COR-L47 (cell line): ENCODE measurements at places on chromosomes 13 and 19.
A peak's percentile ranks its signal among the peaks of the same experiment; 100 is the strongest.

DNA sequence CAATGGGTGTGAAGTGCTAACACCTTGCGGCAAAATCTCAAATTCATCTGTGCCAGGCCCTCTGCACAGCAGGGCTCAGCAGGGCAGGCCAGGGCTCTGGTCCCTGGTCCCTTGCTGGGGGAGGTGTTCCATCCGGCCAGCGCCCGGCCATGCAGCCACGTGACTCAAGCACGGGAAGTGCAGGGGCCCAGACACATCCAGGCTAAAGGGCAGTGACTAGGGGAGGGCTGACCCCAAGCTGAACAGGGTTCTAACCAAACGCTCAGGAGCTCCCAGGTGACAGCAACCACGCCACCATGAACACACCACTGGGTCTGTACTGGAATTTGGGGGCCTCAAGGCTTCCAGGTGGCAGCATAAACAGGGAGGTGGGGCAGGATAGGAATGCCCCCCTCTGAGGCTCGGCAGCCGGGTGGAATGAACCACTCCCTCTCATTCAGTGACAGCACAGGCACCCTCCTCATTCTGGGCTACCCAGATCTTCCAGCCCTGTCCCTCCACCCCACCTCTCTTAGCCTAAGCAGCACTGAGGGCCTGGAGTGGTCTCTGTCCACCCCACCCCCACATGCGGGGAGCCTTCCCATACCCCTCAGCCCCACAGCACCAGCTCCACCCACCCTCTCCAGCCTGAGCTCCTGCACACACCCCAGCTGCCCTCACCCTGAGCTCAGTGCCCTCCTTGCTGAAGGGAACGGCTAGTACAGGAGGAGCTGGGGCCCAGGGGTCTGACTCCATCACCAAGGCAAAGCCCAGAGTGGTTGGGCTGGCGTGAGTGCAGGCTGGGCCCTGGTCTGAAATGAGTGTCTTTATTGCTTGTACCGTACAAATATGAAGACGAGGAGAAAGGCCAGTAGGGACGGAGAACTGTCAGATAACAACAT lies 5.3 kb upstream of the CCNP start:
- DNase-seq, result no peak

DNA sequence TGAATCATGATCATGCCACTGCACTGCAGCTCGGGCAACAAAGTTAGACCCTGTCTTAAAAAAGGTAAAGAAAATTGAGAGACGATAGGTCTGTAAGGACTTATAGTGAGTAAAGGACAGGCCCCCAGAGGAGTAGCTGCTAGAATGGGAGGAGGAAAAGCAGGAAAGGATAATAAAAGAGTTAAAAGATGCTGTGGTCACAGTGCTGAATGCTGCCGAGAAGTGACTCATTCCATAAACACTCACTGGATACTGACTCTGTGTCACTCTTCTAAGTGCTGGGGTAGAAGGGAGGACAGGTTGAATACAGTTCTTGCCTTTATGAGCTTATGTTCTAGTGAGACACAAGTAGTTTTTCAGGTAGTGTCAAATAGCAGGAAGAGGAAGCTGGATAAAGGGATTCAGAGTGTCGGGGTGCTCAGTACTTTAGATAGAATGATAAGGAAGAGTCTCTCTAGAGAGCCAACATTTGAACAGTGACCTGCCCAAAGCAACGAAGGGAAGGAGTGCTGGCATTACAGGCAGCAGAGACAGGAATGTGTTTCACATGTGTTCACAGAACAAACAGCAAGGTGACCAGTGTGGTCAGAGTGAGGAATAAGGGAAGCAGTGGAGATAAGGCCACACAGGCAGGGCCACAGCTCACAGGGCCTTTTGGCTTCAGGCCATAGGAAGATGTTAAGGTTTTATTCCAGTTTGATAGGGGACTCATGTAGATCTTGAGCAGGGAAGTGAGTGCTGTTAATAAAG lies 1240.5 kb downstream of the UQCRFS1 start:
- no peak for DNase-seq

GRCh38 chr13:93709506-93710244 lies 483.1 kb downstream of the GPC6 start:
- DNase-seq, result no peak

GRCh38 chr13:92390217-92390616 lies 836.4 kb upstream of the GPC6 start:
- peak; percentile 32 for DNase-seq

GRCh38 chr13:60417734-60418133 lies 20.7 kb downstream of the TDRD3 start:
- no peak for DNase-seq

DNA sequence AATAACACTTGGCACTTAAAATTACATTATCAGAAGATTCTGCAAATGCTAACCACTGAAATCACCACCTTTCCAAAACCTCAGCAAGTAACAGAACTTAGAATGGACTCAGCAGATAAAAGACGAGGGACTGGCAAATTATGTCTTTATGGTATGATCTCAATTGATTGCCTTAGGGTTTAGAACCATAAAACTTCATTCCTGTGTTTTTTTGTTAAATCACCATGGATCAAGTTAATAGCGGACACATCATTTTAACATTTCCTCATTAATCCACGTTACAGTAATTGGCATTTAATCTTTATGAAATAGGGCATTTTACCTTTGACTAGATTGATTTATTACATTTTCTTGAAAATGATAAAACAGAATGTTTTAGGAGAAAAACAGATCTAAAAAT lies 2070.3 kb downstream of the PCDH9 start:
- DNase-seq, result no peak

DNA sequence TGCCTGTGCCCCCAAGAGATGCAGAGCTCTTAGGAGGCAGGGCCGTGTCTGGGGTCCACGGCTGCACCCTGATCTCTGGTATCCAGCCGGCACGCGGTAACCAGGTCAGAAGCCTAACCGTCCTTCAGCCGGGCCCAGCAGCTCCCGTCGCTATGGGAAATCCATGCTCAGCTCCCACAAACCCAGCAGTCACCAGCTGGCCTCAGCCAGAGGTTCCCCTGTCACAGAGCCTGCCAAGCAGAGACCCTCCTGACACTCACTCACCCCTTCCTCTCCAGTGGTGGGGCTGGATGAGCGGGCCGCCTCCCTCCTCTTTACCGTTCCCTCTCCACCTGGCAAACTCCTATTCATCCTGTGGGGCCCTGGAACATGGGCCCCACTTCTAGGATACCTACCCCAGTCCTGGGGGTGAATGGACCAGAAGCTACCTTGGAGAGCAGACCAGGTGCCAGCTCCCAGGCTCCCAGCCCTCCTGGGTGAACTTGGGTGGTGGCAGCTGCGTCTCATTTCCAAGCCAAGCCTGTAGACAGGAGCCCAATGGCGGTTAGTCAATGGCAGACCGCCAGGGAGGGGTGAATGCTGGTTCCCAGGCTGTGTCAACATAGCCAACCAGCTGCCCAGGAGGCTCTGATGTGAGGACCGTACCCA lies 21.4 kb upstream of the TCF3 start:
- no peak for DNase-seq

GRCh38 chr19:50663482-50663790 lies 14.2 kb downstream of the C19orf81 start:
- no peak for DNase-seq

- DNase-seq, result no peak
These were observed 11.1 kb downstream of the POU2F2 start for GRCh38 chr19:42121036-42121621.

DNA sequence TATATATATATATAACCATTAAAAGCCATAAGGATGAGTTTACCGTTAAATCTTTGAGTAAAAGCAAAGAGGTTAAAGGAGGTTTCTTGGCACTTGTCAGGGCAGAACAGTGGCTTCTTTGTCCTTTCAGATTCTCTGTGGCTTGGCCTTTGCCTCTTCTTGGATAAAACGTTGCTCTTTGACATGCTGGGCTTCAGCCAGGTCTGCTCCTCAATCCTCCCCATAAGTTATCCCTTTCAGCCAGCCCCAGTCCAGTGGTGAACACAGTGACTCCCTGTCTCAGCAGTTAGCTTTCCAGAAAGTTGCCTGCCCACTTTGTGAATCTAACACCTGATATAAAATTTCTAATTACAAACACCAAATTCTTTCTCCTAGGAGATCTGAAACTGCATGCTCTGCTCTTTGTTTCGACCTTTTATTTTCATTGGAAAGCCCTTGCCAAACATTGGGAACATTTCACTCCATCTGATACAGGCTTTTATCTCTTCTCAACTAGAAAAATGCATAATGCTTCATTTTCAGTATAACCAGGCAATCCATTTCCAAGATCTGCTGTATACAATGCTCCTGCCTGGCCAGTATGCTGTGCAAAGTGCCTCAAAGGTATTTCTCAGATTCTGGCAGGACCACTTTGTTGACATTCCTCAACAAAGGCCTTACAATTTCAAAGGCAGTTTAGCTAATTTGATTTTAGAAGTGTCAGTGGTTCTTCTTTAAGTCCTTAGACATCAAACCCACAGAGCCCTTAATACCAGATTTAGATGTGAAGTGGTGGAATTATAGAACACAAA lies 16.2 kb upstream of the MED4 start:
- no peak for DNase-seq
